ENCODE measurements at places on chromosomes 16 and 17.

GRCh38 chr16:923184-923583 is 47.6 kb downstream of the LMF1 start:
- peaks cover 10% of the 10 kb centered on the region for H3K4me1 ChIP-seq
- no peak overlapping the region for H3K4me3 ChIP-seq
- H3K27me3 ChIP-seq: no peaks in the 10 kb centered on the region
- peaks cover 60% of the 10 kb centered on the region for H3K36me3 ChIP-seq
- H3K27ac ChIP-seq: no peak overlapping the region
- no peak for DNase-seq

DNA sequence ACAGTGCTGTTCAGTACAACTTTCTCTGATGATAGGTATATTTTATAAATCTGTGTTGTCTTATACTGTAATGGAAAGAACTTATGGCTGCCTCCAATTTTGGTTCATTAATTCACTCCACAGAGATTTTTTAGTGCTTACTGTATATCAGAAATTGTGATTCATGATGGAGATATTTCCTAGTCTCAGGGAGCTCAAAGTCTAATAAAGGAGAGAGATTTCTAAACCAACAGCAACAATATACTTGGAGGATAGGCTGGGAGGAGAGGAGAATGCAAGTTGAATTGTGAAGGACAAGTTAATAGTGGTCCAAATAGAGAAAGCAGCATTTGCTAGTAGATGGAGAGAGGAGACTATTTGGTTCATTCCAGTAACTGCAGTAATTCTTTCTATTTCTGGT is 63.5 kb downstream of the TANC2 start:
- no peak overlapping the region for H3K4me3 ChIP-seq
- no peaks in the 10 kb centered on the region for H3K27me3 ChIP-seq
- H3K36me3 ChIP-seq: no peaks in the 10 kb centered on the region

- peaks cover 8% of the 10 kb centered on the region for H3K4me1 ChIP-seq
- H3K36me3 ChIP-seq: peaks cover 7% of the 10 kb centered on the region
- no peak overlapping the region for H3K4me3 ChIP-seq
- no peak overlapping the region for H3K27ac ChIP-seq
- H3K27me3 ChIP-seq: no peaks in the 10 kb centered on the region
These were observed 131.2 kb upstream of the CORO6 start for GRCh38 chr17:29753845-29754439.

DNA sequence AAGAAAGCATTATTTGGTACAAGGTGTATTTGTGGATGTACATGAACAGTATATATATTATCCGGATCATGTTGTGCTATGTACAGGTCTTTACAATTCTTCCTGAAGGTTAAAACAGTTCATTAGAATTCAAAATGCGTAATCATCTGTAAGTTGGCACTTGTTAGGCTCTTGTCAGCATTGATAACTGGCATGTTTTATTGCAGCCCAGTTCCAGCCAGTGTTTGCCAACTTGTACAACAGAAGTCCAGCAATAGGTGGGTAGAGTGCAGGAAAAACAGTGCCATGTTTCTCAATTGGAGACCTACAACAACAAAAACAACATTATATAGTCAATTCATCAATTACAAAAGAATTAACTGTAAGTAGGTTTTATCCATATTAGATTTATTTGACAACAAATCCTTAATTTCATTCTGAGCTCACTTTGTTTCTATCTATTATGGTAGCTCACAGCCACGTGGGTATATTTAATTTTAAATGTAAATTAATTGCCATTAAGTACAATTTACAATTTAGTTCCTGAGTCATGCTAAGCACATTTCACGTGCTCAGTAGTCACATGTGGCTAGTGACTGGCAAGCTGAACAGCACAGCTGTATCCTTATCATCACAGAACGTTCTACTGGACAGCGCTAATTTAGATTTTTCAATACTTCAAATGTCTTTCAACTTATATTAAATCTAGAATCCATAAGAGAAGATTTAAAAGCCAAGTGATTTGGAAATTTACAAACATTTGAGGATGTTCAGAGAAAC is 8.6 kb upstream of the ANKFY1 start:
- H3K27me3 ChIP-seq: no peaks in the 10 kb centered on the region
- no peak for DNase-seq
- H3K36me3 ChIP-seq: peaks cover 41% of the 10 kb centered on the region
- peaks cover 16% of the 10 kb centered on the region for H3K4me1 ChIP-seq
- no peak overlapping the region for H3K27ac ChIP-seq

DNA sequence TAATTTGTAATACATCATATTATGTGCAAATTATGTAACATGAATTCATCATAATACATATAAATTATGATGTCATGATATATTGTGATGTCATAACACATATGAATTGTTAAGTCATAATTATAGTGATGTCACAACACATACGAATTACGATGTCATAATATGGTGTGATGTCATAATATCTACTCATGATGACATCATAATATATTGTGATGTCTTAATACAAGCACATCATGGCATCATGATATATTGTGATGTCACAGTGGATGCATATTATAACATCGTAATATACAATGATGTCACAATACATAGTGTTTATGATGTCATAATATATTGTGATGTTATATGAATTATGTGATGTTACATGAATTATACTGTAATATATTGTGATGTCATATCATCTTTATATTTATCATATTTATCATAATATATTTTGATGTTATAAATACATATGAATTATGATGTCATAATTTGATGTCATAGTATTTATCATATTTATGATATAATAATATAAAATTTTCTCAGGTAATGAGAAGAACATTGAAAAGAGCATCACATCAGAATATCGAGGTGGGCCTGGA is 1793.0 kb downstream of the TP53TG3F start:
- DNase-seq: no peak
- no peak overlapping the region for H3K4me3 ChIP-seq
- H3K36me3 ChIP-seq: no peaks in the 10 kb centered on the region
- no peaks in the 10 kb centered on the region for H3K4me1 ChIP-seq
- H3K27ac ChIP-seq: no peak overlapping the region

All from esophagus muscularis mucosa (tissue), 4 donors.